ENCODE measurements at places on chromosomes 7 and 10. TPM values are rescaled to one million over a fixed set of nuclear protein-coding genes. Genes with fewer than 3 reads are reported as not detected.

GRCh38 chr10:62277971-62278370 lies 9.3 kb upstream of the RTKN2 start:
- no peak for DNase-seq

DNA sequence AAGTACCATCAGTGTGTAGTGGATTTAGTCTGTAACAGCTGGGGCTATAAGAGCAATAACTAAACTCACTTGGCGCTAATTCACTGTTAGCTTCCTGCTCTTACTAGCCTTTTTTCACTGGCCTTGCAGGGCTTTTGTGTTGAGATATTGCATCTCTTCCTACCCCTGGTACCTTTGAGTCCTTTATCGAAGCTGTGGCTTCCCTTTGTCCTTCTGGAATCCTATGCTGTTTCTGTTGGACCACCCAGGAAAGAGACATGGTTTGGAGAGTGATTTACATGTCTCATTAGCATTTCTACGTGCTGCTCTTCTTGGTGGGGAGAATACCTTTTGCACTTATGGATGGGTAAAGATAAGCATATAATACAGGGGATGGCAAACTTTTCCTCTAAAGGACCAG lies 103.8 kb downstream of the MLLT10 start:
- no peak for DNase-seq

DNA sequence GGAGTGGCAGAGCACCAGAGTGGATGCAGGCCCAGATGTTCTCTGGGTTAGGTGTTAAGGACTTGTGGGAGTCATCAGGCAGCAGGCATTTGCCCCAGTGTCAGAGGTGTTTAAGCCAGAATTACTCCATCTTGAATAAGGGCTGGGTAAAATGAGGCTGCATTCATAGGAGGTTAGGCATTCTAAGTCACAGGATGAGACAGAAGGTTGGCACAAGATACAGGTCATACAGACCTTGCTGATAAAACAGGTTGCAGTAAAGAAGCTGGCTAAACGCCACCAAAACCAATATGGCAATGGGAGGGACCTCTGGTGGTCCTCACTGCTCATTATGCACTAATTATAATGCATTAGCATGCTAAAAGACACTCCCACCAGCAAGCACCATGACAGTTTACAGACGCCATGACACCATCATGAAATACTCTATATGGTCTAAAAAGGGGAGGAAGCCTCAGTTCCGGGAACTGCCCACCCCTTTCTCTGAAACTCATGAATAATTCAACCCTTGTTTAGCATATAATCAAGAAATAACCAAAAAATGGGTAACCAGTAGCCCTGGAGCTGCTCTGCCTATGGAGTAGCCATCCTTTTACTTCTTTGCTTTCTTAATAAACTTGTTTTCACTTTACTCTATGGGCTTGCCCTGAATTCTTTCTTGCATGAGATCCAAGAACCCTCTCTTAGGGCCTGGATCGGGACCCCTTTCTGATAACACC lies 882 bp upstream of the LRRC61 start:
- DNase-seq = no peak

DNA sequence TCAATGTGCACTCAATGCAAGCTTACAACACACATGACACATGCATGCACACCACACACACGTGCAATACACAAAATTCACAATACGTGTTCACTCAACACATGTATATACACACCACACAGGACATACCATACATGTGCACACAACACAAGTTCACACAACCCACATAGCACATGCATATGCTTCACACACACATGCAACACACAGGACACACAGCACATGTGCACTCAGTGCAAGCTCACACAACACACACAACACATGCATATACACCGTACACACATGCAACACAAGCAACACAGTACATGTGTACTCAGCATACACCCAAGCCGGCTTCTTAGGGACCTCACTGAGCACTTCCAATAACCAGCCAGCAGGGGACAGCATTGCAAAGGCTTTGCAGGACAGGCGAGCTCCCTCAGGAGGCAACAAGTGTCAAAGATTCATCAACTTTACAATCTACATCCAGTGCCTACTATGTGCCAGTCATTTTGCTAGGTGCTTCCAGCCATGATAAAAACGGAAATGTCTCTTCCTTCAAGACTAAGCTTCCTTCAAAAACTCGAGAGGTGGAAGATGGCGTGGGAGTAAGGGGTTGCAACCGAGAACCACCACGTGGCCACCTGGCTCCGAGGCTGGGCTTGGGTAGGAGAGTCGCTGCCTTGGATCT lies 61.1 kb downstream of the JCAD start:
- peak; percentile 90 for DNase-seq

DNA sequence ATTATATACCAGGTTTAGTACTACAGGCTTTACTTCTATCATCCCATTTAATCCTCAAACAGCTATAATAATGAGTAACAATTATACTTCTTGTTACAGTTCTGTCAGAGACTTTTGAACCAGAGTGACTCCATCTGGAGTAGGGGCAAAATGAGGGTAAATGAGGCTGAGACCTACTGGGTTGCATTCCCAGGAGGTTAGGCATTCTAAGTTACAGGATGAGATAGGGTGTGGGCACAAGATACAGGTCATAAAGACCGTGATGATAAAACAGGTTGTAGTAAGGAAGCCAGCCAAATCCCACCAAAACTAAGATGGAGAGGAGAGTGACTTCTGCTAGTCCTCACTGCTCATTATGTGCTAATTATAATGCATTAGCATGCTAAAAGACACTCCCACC lies 3.9 kb downstream of the YME1L1 start:
- no peak for DNase-seq

- peak; percentile 85 for DNase-seq
Measured at GRCh38 chr7:26090927-26091519, 61.0 kb upstream of the NFE2L3 start.

GRCh38 chr10:28248092-28248491 lies 54.8 kb downstream of the MPP7 start:
- DNase-seq = peak; percentile 38

DNA sequence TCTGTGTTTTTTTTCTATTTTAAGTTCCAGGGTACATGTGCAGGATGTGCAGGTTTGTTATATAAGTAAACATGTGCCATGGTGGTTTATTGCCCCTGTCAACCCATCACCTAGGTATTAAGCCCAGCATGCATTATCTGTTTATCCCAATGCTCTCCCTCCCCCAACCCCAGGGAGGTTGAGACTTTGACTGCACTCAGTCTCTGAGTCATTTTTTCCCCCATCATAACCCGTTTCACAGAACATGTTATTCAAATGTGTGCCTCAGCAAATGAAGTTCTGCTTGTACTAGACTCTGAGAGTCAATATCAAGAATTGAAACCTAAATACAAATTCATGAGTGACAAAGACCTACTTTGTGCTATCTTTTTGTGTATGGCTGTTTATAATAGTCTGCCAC lies 70.0 kb upstream of the CYP26C1 start:
- DNase-seq = peak; percentile 36

GRCh38 chr7:148803094-148803493 lies 81.0 kb downstream of the EZH2 start:
- no peak for DNase-seq

DNA sequence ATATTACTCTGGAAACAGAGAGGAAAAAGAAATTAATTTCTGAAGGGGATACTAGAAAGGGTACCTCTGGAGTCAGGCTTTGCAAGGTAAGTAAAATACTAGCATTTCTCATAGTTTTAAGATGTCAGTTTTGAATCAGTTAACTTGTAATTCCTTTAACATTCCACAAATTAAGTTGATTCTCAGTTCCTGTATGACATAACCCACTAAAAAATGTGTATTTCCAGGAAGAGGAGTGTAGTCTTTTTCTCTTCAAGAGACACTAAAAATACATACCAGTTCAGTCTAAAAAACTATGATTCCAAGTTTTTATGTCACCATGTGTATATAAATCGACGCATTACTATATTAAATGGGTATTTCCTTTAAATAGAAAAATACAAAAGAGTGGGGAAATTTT lies 113.2 kb downstream of the CDK6 start:
- DNase-seq = peak; percentile 55

- DNase-seq = no peak
Measured at GRCh38 chr10:103729851-103730250, 125.5 kb downstream of the SH3PXD2A start.

GRCh38 chr7:157553256-157553655 lies 216.5 kb downstream of the DNAJB6 start:
- no peak for DNase-seq

DNA sequence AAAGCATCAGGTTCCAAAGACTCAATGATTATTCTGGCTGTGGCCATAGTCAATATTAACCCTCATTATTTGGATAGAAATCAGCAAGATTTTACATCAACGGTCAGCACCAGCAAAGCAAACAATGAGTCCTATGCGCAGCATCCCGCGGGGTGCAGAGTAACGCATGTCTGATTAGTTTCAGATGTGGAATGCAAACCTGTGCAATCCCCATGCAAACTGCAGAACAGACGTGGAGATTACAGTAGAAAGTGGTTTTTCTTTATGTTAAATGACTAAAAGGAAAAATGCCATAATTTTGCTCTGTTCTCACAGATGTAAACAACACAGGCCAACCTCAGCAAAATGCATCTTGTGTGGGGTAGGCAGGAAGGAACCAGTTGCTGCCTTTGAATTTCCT lies 258.1 kb upstream of the GRB10 start:
- DNase-seq = no peak

DNA sequence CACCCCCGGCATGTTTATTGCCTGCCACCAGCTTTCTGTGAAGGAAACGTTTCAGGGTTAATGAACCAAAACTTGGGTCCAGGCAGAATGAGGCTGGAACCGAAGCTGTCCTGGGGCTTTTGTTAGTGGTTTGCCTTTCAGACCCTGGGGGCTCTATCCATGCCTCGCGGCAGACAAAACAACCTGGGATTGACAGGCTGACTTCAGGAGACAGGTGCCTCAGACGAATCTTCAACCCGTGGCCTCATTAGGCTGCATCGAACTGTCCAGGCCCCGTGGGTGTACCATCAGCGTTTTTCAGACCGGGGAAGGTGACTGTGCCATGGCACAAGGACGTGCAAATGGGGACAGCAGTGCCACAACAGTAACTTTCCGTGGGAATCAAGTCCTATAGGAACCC lies 259.3 kb upstream of the SHH start:
- DNase-seq = no peak

- peak; percentile 94 for DNase-seq
Measured at GRCh38 chr7:106770191-106770590, 94.9 kb upstream of the PIK3CG start.

GRCh38 chr7:132636581-132636980 lies 60.3 kb upstream of the PLXNA4 start:
- no peak for DNase-seq

DNA sequence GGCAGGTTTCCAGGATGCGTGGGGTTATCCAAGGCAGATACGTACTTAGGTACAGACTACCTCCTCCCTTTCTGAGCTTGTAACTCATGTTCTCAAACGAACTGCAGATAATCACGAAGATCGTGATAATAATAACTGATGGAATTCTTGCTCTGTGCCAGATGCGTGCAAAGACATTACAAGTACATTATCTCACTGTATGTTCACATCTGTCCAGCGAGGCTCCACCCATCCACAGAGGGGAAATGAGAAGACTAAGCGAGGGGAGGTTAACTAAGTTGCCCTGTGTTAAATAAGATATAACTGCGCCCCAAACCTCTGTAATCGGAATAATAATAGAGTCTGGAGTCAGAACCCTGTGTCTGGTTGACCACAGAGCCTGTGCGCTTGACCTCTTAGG lies 1.9 kb downstream of the GALNT17 start:
- DNase-seq = no peak

- DNase-seq = no peak
Measured at GRCh38 chr7:128299109-128299607, 44.5 kb downstream of the RBM28 start.

- no peak for DNase-seq
Measured at GRCh38 chr7:42010751-42011150, 226.3 kb downstream of the GLI3 start.

DNA sequence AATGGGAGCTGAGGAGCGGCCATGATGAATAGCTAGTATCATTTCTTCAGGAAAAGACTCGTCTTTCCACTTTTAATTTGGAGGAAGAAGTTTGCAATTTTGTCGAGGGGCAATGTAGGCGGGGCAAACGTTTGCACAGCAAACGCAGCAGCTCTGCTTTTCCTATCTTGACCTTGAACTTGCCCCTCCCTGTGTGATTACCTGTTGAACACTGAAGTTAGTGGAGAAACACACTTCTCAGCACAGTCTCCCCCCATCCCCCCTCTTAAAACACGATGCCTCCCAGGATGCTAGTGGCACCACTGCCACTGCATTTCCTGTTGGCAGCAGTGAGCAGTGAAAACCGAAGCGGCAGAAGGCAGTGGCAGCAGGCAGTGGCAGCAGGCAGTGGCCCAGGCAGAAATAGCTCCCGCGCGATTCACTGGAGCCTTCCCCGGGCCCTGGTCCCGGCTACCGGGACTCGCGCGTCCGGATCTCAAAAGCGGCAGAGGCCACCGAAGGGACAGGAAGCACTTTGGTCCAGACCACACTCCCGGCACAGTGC lies at the start of gene EPDR1:
EPDR1 (plus strand) TSS at position 336 of the 544 bp plus-strand sequence. CDS start 300 bp downstream, outside the sequence.
- no peak for DNase-seq

DNA sequence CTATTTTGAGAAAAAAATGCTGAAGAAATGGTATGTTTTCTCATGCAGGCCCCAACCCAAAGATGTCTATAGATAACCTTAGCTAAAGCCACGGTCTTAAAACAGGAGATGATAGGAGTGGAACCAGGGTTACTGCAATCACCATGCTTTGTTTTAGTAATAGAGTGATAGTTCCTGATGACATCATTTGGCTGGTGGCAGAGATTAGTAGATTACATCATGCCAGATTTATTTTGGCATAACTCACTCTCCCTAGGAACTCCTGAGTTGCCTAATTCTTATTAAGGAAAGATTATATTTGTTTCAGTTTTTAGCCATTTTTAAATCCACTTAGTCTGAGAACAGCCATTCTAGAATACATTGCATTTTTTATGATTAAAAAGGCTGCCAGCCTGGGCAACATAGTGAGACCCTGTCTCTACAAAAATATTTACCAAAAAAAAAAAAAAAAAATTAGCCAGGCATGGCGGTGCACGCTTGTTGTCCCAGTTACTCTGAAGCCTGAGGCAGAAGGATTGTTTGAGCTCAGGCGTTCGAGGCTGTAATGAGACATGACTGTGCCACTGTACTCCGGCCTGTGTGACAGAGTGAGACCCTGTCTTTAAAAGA lies 17.8 kb downstream of the ENO4 start:
- DNase-seq = no peak

GRCh38 chr10:63391812-63392211 lies 74.0 kb downstream of the JMJD1C start:
- no peak for DNase-seq

DNA sequence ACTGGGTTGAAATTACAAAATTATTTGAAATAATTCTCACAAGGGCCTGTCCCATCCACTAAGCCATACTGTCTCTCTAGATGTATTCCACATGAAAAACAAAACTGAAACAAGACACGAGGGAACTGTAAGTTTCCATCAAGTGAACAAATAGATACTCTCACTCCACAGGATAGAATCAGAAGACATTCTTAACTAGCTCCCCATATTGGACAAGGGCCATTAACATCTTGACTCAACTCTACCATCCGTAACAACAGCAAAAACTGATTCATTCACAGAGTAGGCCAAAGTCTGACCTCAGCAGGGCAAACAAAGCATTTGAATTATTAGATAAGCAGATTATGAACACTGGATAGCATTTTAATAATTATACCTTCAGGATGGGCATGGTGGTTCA lies 29.1 kb downstream of the UBE2H start:
- peak; percentile 86 for DNase-seq

GRCh38 chr10:62666275-62666674 lies 138.2 kb upstream of the ADO start:
- no peak for DNase-seq

Gene CHCHD3
- 53.2 TPM for total RNA-seq

Gene HELLS
- total RNA-seq = 14.8 TPM

Gene HSPB1
- total RNA-seq = 78.5 TPM

Gene ANKRD1
- total RNA-seq = 350 TPM

Gene CDK14
- total RNA-seq = 1.6 TPM

Gene ARMS2
- total RNA-seq = not detected

Gene CAV1
- total RNA-seq = 1,079 TPM

Gene CAMK1D
- total RNA-seq = 1.4 TPM

Gene GIMAP2
- total RNA-seq = 42.3 TPM

All from lung microvascular endothelial cell (primary cell).